ENCODE measurements at places on chromosomes 4 and X. TPM values are rescaled to one million over a fixed set of nuclear protein-coding genes. Genes with fewer than 3 reads are reported as not detected.

Gene ZCCHC18
- not detected for total RNA-seq

Gene TACR3
- total RNA-seq: not detected

Gene YIPF7
- total RNA-seq: not detected

Gene BEND2
- total RNA-seq: not detected

Gene PRICKLE3
- total RNA-seq: 7.6 TPM

Gene TRO
- 5.1 TPM for total RNA-seq
